ENCODE measurements at places on chromosomes 7 and 10.

DNA sequence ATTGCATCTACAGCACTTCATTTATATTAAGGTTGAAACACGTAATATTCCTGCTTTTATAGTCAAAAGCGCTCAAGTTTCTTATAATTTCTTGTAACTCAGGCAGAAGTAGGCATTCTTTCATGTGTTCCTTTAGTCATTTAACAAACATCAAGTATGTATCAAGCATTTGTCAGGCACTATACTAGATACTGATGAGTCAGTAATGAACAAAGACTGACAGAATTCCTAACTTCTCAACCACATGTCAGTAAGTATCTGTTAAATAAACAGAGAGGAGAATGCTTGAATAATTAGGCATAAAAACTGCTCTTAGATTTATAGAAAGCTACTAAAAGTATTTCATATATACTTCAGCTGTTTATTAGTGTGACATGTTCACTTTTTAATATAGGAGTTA lies 9.9 kb downstream of the CRPPA start:
- DNase-seq, result peak; percentile 70

DNA sequence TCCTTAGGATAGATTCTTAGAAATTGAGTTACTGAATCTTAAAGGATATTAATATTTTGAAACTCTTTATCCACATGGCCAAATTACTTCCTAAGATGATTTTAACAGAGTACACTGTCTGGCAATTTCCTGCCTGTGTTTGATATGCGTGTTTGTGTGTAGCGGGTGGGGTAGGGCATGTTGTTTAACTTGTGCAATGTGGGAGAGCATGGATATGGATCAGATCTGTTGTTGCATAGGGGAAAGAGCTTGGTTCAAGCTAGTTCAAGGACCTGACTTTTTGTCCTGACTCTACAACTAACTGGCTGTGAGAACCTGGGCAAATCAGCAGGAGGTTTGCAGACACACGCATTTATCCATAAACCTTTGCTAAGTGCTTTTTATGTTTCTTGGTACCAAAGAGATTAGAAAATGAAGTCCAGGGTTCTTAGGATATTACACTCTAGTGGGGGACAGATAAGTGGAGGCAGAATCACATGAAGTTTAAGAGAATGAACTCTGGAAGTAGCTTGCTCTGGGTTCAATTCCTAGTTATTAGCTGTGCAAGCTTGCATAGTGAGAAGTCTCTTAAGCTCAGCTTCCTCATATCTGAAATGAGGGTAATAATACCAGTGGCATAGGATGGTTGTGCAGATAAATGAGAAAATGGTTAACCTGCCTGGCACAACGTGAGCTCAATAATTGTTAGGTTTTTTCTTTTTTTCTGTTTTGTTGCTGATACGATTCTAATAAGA lies 96.3 kb upstream of the PRR15 start:
- no peak for DNase-seq

DNA sequence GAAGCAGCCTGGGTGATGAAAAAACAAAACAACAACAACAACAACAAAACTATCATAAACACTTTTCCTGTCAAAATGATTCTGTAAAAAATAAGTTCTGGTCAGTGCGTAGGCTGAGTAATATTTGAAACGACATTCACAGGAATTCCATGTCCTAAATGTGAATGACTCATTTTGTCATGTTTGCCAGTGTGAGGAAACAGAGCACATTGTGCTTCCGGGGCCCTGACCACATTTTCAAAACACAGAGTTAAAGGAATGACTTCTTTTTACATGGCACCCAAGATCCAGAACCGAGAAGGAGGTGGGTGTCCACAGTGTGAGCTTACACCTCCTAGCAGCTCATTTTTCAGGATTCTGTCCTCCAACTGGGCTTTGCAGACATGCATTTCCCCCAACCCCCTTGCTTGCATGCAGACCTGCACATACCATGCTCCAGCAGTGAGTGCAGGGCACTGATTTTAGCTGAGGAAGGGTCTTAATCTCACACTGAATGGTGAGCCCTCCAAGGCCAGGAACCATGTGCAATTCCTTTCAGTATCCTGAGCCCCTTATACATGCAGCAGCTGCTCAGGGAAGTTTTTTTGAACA lies 3.0 kb downstream of the CLRN3 start:
- DNase-seq, result no peak

GRCh38 chr7:95002775-95003174 lies 95.4 kb downstream of the PPP1R9A start:
- no peak for DNase-seq
